ENCODE measurements at places on chromosomes 4 and X.

DNA sequence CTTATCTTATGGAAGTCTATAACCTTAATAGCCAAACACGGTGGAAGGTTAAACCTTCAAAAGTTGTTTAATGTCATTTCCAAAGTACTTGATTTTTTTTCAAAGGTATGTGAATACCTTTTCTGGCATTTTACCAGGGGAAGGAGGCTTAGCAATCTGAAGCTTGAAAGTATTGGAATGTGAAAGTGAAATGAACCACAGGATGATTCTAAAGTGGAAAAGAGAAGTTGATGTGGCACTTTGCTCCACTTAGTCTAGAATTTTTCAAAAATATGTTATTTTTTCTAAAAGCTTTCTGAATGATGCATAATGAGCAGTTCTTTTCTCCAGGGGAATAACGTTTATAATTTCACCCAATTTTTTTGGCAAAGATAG lies 19.2 kb downstream of the PI4K2B start:
- no peak for DNase-seq

GRCh38 chr4:858831-859451 lies 33.0 kb upstream of the CPLX1 start:
- DNase-seq = no peak

GRCh38 chrX:356385-357034 lies 30.2 kb downstream of the PPP2R3B start:
- no peak for DNase-seq

- no peak for DNase-seq
Observed at GRCh38 chr4:159926871-159927270, 824.0 kb downstream of the RAPGEF2 start.

DNA sequence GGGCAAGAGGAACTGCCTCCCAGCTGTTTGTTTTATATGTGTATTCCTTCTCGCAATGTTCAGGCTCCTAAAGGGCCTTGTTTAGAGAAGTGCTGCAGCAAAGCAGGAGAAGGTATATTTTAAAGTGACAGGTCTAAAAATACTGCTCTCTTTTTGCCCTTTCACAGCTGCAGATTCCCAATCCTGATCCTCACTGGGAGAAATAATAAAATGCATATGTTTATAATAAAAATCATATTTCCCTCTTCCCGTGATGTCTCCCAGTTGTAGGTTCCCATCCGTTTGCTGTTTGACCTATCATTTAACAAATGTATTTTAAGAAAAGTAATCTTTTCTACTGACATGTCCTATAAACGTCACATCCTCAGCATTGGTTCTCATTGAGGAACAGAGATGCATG lies 62.7 kb upstream of the GPC4 start:
- no peak for DNase-seq

GRCh38 chr4:173145131-173145530 lies 23.5 kb upstream of the GALNT7 start:
- DNase-seq = no peak

- DNase-seq = no peak
Observed at GRCh38 chrX:16191605-16192004, 24.3 kb downstream of the MAGEB17 start.

DNA sequence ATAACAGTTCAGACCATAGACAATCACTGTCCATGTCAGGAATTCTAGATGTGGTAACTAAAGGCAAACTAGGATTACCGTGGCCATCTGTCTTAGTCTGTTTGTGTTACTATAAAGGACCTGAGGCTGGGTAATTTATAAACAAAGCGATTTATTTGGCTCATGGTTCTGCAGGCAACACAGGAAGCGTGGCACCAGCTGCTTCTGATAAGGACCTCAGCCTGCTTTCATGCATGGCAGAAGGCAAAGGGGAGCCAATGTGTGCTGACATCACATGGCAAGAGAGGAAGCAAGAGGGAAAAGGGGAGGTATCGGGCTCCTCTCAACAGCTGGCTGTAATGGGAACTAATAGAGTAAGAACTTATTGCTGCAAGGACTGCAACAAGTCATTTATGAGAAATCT lies 376.7 kb downstream of the GPM6A start:
- no peak for DNase-seq

DNA sequence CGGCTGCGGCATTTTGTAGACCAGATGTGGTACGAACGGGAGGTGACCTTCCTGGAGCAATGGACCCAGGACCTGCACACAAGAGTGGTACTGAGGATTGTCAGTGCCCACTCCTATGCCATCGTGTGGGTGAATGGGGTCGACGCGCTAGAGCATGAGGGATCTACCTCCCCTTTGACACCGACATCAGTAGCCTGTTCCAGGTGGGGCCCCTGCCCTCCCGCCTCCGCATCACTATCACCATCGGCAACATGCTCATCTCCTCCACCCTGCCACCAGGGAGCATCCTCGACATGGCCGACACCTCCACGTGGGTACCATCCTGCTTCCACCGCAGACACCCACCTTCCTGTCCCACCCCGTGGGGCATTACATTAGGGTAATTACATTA lies 46.2 kb downstream of the SMARCA5 start:
- peak; percentile 33 for DNase-seq

- no peak for DNase-seq
Observed at GRCh38 chr4:172489861-172490260, 676.7 kb downstream of the GALNTL6 start.

DNA sequence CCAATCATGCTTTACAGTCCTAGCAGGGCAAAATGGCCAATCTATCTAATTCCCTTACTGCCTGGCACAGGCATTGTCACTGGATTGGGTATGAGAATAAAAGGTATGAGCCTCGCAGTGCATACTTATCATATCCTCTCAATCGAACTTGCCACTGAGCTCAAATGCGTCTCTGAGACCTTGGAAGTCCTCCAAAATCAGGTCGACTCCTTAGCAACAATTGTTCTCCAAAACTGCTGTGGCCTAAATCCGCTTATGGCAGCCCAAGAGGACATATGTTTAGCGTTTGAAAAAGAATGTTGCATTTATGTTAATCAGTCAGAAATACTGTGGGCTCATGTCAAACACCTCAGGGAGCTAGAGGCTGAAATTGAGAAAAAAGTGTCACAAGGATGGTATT lies 69.7 kb downstream of the SPIN4 start:
- no peak for DNase-seq

GRCh38 chrX:115233497-115234455 lies at the start of gene LRCH2:
LRCH2 (minus strand) TSS chrX:115234096; CDS start chrX:115234041, 55 bp downstream.
- DNase-seq = no peak

DNA sequence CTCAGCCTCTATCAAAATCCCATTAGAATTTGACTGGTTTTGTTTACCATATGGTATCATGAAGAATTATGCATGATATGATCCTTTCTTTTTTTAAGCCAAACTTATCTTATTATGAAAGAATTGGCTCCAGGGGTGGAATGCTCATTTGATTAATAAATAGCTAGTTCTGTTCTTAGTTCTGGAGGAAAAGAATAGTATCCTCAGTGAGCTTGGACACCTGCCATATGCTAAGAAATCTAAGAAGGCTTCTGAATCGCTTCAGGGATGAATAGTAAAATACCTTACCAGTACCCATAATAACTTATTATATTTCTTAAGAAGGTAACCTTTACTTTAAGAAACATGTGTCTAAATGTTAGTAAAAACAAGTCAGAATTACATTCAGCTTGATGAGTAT lies 803.6 kb downstream of the ADGRL3 start:
- DNase-seq = no peak

DNA sequence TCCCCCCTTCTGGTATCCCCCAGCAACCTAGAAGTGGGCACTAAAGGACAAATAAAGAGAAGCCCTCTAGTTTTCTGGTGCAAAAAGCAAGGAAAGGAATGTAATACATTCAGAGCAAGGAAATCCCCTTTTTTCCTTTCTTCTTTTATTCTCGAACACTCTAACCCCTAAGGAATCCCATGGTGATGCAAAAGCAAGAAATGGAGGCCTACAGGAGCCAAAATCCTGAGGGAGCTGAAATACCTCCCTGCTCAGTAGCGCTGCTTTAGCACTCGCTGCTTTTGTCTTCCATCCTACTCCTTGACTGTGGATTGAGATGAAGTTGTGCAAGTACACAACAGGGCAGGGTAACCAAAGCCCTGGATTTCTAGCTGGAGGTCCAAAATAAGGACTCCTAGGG lies 251.0 kb downstream of the PRDM5 start:
- no peak for DNase-seq

DNA sequence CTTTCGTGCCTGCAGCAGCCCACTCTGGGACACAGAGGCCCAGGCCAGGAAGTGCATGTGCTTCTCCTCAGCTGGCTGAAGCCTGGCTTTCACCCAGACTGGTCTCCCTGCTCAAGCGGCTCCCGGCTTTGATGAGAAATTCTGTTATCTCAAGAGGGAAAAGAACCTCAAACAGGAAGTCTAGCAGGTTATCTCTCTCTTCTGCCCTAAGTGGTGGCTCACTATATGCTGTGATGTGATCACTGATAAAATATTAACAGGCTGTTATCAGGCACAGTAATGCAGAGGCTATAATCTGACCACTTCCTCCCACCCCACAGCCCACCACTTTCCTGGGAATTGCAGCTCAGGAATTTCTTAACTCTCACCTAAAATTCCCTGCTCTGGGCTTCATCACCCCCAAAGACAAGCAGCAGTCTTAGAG lies 13.3 kb downstream of the CLDN2 start:
- no peak for DNase-seq

GRCh38 chrX:31443654-31444053 lies 371.8 kb upstream of the FTHL17 start:
- no peak for DNase-seq

DNA sequence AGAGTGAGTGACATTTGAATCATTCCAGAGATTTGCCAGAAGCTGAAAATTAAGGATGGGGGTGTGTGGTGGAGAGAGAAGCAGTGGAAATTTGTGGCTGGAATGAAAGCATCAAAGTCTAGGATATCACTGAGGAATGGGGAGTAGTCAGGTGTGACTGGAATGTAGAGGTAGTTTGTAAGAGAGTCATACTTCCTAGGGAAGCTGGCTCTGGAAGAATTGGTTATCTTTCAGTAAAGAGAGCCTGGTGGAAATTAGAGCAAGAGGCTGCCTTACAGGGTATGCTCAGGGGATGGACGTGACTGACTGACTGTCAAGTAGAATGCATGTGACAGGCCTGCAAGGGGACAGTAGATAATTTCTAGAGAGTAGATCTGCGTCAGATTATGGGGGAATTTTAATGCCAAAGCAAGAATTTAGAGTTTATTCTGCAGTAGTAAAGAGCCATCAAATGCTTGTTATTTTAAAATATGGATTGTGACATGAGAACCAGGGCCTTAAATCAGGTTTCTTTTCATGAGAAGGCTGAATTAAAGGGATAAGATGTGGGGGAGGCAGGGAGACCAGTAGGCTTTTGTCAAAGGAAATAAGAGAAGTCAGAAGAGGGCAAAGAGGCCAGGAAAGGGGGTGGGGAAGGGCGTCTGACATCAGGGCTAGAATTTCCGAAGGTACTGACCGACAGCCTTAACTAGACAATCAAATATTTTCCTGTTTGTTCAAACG lies 109.9 kb downstream of the AFF1 start:
- DNase-seq = no peak

GRCh38 chrX:134908356-134908755 lies 82.4 kb upstream of the SMIM10 start:
- no peak for DNase-seq

DNA sequence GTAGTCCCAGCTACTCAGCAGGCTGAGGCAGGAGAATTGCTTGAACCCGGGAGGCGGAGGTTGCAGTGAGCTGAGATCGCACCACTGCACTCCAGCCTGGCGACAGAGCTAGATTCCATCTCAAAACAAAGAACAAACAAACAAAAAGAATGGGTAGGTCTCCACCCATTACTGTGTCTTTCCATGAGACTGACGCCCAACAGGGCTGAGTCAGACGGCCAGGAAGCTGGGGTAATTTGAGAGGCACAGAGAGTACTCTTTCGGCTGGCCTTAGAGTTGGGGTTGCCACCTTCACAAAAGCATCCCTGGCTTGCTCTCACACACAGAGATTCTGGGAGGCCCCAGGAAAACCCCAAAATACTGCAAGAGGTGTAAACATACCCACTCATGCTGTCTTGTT lies 72.0 kb upstream of the DHRSX start:
- DNase-seq = no peak

- DNase-seq = no peak
Observed at GRCh38 chr4:147640331-147640730, 23.1 kb downstream of the TMEM184C start.

- no peak for DNase-seq
Observed at GRCh38 chrX:120797188-120797851, 78.3 kb downstream of the CT47B1 start.

GRCh38 chrX:13377550-13377934 lies 57.7 kb upstream of the ATXN3L start:
- no peak for DNase-seq

Data from activated naive CD4-positive, alpha-beta T cell treated with Interleukin-2 at 50 U/mL for 16 hours (primary cell).